Astrocyte of the spinal cord (primary cell): ENCODE measurements at places on chromosomes 2 and 18.

GRCh38 chr2:20668871-20669475 is 2.0 kb downstream of the GDF7 start:
- no peak for DNase-seq

GRCh38 chr2:220504938-220505503 is 877.6 kb downstream of the SLC4A3 start:
- DNase-seq, result peak; percentile 52

GRCh38 chr2:86468162-86469033 is 27.2 kb downstream of the KDM3A start:
- no peak for DNase-seq

DNA sequence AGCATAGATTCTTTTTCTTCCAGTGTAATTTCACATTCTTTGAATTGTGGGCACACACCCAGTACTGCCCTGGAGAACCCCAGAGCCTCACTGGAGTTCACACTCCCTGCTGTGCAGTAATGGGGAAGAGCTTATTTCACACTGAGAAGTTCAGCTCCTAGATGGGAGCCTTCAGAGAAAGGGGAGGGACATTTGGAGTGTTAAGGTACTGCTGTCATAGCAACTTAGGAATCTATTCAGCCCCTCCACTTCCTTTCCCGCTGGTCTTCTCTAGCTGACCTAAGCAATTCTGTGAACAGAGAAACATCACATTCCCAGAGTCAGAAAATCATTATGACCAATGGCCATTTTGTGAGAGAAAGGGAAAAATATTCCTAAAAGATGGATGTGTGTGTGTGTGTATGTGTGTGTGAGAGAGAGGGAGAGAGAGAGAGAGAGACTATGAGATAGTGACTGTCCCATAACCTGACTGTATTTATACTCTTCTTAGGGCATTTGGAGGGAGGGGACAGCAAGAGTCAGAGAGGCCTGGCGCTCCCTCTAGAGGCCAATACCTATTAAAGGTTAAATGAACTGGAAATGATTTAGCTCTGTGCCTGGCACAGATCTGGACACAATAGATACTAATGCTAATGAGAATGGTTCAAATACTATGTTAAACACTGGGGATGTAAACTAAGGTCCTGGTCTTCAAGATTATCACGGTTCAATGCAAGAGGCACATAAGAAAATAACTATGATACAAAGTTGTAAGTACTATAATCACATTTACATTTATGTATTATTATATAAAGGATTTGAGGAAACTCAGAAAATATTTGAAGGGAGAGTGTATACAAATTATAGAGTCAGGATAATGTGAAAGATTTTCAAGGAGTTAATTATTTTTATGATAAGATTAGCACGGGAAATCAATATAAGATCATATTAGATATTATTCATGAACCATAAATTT is 41.5 kb upstream of the RPE start:
- DNase-seq, result peak; percentile 89
